ENCODE measurements at places on chromosomes 5 and 9.
A peak's percentile ranks its signal among the peaks of the same experiment; 100 is the strongest.

GRCh38 chr5:55427157-55427556 is 107.6 kb downstream of the PLPP1 start:
- no peak for DNase-seq

GRCh38 chr9:71487061-71487460 is 281.3 kb downstream of the CEMIP2 start:
- no peak for DNase-seq

DNA sequence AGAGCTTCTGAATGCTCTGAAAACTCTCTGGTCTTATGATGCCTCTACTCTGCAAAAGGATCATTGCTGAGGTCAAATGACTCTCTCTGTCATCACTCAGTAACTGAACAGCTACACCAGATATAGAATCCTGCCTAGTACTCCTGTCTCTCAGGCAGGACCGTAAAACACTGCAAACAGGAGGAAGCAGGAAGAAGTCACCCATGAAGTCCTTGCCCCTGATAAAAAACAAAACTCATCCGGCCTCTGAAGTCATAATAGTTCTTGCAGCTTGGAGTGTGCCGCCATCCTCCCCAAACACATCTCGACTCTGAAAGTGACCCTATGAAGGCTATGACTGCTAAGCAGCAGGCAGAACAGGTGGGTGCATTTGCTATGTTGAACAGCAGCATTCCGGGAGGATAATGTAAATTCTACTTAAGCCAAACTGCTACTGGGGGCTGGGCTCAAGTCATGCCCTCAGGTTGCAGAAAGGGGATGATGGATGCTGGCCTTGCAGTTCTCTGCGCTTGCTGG is 81.9 kb upstream of the FAM169A start:
- no peak for DNase-seq

DNA sequence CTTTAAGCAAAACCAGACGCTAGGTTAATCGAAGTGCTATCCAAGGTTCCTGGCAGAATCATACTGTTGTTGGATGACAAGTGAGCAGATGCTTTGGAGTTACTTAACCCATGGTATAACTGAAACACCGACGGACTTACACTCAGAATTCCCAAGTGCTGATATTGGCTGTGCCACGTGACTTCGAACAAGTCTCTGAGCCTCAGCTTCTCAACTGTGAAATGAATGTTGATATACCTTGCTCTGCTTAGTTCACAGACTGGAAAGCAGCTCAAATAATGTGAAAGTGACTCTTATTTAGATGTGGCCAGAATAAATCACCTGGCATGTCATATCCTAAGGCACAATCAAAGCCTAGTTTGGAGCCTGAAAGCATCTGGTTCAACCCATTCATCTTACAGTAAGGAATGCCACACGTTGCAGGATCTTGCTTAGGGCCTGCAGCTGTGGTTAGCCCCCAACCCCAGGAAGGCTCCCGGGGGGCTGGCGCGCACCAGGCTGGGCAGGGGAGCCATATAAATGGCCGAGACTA is 759 bp downstream of the GEMIN5 start:
- DNase-seq = no peak

- DNase-seq = peak; percentile 24
Measured at GRCh38 chr5:77945874-77946273, 169.7 kb upstream of the TBCA start.

DNA sequence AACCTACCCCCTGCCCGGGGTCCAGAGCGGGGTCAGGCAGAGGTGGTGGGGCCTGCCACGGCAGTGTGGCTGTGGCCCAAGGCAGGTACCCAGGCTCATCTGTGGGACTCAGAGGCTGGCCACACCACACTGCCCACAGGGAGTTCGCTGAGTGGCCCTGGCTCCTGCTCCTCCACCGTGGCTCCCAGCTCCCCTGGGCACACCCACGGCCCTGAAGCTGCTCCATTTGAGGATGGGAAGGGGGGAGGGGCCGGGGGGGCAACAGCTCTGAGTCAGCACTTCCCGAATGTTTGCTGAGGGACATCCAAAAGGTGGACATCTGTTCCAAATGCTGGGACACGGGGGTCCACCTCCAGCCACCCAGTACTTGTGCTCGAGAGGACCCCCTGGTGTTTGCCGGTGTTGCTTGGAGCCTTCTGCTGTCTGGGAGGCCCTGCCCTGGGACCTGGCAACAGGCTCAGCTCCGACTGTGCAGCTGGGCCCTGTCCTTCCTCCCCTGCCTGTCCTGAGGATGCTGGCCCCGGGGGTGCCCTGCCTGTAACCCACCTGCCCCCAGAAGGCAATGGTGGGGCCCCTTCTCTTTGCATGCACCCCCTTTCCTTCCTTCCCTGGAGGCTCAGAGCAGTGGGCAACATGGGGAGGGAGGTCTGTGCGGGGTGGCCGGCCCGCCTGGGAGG is 2.5 kb upstream of the NRARP start:
- DNase-seq = no peak

GRCh38 chr9:90727488-90727887 is 74.1 kb upstream of the SYK start:
- DNase-seq = no peak

Measured in hypothalamus (tissue), 51 donors.